ENCODE measurements at places on chromosomes 6 and 20.

DNA sequence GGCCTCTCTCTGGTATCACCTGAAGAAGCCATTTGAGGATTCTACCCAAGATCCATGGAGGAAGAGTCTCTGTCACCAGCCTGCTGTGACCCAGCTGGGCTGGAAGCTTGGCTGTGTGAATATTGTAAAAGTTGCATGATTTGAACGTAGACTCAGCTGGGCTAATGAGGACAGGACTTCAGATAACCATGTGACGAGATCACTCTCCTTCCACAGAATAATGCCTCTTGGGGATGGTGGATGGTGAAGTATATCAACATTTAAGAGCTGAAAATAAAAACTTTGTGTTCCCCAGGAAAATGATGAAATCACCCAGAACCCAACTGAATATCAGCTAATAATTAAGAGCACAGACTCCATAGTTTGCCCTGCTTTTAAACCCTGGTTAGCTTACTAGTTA, 427.9 kb downstream of the CD83 start:
- DNase-seq: no peak

GRCh38 chr20:14691994-14692393, 354.6 kb upstream of the FLRT3 start:
- no peak for DNase-seq

DNA sequence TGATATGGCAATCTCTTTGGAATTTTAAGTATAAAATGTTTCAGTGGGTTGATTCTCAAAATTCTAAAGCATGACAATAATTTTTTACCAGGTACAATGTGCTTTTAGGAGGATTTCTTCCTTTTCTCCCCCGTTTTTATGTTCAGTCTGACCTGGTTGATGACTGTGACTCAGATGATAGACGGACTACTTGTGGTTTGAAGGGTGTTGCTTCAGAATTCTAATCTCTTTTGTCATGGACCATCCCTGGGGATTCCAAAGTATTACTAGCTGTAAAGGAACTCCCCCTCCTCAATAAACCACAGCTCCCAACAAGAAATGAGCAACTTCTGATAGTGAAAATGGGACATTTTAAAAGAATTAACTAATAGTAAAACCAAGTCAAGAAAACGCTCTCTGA, 34.9 kb upstream of the TNFAIP3 start:
- DNase-seq: no peak

DNA sequence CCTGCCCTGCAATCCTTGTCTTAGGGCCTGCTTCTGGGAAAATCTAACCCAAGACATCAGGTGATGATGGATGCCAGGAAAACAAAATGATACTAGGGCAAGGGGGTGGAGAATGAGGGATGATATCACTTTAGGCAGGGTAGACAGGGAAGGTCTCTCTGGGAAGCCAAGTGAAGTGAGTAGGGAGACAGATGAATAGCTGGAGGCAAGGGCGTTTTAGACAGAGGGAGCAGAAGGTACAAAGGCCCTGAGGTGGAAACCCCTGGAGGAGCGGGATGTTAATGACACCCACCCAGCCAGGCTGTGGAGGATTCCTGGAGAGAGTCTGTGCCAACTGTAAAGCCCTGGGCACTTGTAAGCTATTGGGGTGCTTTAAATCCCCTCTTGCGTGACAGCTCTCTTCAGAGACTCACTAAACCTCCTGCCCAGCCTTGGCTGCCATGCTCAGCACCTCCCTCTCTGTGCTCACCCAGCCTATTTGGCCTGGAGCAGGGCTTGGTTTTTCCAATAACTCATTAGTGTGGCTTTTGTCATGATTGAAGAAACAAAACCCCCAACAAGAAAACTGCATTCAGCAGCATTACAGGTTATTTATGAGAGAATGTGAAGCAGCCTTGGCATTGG, 12.4 kb upstream of the MDGA1 start:
- no peak for DNase-seq

DNA sequence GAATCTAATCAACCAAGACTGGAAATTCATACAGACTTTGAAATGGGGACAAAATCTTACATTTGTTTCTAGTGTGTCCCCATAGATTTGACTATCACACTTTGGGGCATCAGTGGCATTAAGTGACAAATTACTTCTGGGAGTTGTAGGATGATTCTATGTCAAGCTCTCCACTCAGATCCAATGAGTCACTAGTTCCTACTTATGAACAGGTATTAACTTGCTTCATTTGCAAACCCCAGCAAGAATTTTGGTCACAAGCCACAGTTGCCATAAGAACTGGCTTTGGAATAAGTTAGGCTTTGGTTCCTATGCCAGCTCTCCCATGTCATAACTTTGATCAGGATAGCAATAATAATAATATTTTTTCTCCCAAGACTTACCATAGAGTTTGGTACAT, 77.6 kb upstream of the PTPRK start:
- no peak for DNase-seq

DNA sequence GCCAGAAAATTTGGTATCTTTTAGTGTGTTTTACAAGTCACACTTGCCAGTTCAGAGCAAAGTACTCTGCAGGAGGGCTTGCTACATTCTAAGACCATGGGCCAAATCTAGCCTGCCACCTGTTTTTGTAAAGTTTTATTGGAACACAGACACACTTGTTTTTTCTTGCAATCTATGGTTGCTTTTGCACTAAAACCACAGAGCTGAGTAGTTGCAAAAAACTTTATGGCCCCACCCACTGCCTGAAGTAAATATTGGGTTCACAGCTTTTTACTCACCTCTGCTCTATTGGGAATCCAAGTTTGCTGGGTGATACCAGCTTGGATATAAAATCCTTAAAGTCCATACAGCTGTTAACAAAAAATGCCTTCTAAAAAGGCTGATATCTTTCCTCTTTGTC, 109.0 kb downstream of the ZFP64 start:
- no peak for DNase-seq
